ENCODE measurements at places on chromosomes 2 and 18.

- no peak for DNase-seq
Observed at GRCh38 chr2:74366036-74366435, 14.1 kb downstream of the DCTN1 start.

- no peak for DNase-seq
Observed at GRCh38 chr2:234537929-234538328, 41.0 kb upstream of the ARL4C start.

DNA sequence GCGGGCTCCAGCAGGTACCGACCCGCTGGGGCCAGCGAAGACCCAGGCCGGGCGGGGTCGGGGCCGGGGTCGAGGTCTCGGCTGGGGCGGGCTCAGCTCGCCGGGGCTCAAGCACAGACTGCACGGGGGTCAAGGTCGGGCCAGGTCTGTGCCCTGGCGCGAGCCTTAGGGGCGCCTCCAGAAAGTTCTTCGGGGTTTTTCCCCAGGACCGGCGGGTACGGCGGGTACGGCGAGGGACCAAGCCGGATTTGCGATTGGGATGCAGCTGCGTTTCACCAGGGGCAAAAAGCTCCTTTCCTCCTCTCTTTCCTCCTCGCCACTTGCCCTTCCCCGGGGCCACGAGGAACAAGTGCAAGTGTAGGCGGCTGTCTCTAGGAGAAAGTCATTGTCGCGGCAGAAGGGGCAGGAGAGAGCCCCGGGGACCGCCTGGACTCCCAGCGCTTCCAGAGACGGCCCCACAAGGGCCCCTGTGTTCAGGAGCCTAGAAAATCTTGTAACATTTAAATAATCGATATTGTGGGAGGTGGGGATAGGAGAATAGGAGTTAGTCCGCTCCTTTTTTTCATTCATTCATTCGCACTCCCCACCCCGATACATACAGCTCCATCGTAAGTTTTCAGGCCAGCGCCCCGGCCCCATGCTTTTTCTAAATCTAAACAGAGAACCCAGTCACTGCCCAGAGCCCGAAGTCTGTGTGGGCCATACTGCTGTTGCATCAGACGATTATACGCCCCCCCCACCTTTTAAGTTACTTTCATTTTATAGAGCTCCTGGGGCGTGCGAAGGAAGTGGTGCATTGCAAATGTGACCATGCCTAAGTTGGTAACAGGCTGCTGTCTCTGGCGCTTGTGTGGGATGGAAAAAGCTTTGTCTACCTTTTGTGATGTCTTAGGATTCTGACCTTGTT lies 679 bp downstream of the PMAIP1 start:
- peak; percentile 71 for DNase-seq

GRCh38 chr2:198116756-198117155 lies 312.4 kb downstream of the PLCL1 start:
- DNase-seq: no peak

DNA sequence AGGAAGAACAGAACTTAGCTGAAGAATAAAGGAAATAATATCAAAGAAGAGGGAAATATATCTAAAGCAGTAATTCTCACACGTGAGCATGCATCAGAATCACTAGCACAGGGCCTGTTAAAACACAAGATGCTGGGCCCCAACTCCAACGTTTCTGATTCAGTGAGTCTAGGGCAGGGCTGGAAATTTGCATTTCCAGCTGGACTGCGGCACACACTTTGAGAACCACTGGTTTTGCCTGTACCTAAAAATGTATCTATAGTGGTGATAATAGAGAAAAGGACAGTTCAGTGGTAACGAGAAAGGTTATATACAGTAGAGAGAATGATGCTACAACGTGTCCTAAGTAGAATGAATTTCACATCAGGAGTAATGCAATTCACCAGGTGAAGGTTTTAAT lies 11.2 kb downstream of the REV1 start:
- DNase-seq: no peak

DNA sequence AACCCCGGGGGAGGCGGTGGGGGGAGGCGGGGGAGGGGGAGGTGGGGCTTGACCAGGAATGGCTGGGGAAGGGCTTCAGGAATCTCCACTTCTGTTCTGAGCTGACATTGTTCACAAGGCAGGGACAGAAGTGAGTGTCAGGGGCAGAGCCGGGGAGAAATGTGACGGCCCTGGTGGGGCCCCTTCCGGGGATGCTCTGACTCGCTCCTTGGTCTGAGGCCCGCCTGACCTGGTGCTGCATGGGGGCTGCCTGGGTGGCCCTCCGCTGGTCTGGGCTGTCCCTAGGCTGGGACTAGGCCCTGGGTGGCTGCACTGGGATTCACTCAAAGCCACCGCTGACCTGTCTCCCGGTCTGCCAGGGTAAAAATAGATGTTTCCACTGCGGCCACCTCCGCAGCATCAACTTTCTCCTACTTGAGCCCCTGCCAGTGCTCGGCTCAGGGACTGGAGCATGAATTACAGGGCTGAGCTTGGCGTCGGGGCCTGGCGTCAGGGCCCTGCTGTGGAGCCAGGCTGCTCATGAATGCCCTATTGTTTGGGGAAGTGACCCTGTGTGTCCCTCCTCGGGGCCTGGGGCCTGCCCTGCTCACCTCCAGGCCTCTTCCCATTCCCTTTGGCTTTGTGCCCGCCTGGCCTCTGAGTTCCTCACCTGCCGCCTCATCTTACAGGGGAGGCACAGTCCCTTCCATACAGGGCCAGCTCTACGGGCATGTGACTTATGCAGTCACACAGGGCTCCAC lies 247.5 kb downstream of the DYSF start:
- DNase-seq: no peak

DNA sequence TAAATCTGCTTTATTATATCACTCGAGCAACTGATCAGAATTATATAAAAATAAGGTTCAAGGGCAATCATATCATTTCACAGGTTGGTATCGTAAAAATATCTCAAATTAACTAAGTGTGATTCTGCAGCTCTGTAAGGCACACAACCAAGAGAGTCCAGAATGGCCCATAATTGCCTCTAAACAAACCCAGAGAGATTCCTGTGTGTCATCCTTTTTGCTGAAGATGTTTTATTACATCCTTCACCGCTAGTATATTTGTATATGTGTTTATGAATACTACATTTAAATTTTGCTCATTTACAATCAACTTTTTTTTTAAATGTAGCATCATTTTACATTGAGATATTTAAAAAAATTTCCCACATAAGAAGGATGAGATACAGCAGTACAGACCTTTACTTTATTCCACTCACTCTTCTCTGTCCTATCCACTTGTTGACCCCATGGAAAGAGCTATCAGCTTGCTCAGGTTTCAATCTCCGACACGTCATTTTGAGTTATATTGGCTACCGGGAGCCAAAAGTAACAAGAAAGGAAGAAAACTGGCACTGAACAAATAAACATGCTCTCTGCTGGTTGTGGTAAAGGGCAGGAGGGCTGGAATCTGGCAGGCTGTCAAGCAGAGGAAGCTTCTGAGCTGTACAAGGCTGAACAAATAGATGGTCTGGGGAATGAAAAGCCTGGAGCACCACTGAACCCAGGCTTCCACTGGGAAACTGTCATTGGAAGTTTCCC lies 23.1 kb downstream of the PLA2R1 start:
- no peak for DNase-seq

DNA sequence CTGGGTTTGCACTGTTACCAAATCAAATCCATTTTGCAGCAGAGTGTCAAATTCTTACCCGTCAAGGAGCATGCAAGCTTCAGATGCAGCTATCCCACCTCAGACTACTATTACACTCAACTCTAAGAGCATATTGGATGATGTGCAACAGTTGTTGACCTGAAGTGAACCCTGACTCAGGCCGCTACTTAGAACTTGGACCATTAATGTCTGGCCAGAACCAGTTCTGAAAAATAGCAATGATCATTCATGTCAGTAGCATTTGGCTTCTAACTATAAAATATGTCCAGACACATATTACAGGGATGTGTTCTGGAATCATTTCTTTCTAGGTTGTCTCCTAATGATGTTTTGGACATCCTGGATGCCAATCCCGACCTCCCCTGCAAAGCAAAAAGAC lies 135.5 kb upstream of the PKDCC start:
- DNase-seq: no peak

DNA sequence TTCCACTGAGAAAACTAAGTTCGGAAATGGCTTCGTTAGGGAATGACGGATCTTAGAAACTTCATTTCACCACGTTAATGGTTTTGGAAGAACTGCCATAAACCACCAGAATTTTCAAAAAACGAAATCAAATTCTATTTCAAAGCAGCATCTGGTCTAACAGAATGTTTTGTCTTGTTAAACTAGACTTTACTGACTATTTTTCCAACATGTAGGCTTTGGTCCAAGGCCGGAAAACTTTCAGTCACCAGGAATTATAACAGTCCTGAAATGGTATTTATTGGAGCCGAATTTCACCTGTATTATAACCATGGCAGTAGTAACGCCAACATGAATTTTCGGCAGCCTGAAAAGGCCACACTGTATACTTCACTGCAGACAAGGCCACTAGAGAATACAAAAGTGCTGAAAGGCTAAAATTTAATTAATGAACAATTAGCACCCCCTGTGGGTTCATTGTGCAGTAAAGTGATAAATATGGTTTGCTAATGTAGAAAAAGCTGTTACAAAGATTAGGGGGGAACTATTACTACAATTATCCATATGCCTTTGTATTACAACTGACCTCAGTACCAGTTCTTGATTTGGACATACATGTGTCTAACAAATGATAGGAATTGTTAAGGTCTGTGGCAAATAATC lies 116.4 kb downstream of the ZNF521 start:
- no peak for DNase-seq

GRCh38 chr2:124024561-124025170 lies 421 bp upstream of the CNTNAP5 start:
- DNase-seq: no peak

DNA sequence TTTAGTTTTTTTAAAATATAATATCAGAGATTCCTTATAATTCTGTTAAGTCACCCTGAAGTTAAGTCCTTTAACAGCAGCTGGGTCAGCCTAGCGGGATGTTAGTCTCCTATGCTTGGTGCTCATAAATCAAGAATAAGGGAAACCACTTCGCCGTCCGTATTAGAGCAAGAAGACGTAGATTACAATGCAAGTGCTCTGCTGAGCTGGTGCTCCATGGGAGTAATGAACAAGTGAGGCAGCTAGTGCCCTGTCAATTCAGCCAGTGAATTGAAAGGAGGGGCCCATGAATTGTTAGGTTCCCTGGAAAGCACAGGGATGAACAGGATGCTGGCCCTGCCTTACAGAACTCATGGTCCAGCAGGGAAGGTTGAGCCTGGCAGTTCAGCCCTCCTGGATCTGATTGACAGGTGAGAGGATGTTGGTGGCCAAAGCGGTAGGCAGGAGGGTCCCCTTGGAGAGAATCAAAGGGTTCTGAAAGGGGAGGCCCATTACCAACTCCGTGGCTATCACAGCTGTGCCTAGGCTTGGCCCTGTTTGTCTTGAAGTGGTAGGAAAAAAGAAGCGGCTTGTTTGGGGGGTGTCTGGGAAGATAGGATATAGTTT lies 30.8 kb downstream of the PLB1 start:
- DNase-seq: no peak

GRCh38 chr2:185998562-185999070 lies 260.0 kb downstream of the FSIP2 start:
- DNase-seq: no peak

DNA sequence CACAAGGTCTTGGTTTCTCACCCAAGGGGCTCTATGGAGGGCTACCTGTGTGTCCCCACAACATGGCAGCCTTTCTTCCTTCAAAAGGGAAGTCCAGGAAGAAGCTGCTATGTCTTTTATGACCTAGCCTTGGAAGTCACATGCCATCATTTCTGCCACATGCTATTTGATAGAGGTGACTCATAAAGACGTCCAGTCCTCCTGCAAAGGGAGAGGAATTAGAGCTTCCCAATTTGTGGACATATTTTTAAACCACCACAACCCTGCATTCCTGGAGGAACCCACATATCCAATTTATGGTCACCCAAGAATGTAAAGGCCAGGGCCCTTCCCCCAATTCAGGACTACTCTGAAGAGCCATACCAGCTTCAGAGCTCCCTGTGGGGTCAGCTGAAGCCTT lies 246.2 kb downstream of the CYP26B1 start:
- DNase-seq: no peak

DNA sequence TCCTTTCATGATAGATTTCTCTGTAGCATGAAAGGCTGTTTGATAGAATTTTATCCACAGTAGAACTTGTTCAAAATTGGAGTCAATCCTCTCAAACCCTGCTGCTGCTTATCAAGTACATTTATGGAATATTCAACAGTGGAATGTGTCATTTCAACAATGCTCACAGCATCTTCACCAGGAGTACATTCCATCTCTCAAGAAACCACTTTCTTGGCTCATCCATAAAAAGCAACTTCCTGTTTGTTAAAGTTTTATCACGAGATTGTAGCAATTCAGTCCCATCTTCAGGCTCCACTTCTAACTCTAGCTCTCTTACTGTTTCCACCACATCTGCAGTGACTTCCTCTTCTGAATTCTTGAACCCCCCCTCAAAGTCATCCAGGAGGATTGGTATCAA lies 29.4 kb downstream of the PDCL3 start:
- DNase-seq: no peak

DNA sequence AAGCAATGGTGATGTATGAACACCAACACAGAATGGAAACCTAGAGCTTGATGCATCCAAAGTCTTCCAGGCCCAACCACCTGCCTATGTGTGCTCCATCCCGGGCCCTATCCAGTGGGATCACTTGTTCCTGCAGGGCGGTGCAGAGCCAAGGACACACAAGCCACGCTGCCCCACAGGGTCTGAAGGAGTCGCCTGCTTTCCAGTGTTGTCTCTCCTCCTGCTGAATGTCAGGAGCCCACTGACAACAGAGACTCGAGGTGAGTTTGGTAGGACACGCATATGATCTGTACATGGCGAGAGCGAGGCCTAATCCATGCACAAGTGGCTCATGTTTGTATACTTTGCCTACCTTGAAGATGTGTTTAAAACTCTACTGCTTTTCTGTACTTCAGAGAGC lies 70.9 kb upstream of the FHL2 start:
- DNase-seq: no peak

DNA sequence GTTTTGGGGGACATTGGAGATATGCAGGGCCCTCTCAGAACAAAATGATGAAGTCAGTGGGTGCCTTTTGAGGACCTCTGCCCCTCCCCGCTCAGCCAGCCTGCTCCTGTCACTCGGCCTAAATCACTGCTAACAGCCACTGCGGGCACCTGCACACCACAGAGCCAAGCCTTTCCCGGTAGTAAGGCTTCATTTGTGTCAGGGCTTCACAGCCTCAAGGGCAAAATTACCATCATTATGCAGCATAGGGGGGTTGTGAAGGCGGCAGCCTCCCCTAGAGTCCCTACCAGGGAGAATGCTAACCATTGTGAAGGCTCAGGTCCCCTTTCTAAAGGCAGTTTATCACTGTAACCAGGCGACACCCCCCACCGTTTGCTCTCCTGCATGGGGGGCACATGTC lies 519.8 kb upstream of the MYT1L start:
- DNase-seq: no peak

GRCh38 chr18:63140038-63140450 lies 179.5 kb downstream of the BCL2 start:
- no peak for DNase-seq

DNA sequence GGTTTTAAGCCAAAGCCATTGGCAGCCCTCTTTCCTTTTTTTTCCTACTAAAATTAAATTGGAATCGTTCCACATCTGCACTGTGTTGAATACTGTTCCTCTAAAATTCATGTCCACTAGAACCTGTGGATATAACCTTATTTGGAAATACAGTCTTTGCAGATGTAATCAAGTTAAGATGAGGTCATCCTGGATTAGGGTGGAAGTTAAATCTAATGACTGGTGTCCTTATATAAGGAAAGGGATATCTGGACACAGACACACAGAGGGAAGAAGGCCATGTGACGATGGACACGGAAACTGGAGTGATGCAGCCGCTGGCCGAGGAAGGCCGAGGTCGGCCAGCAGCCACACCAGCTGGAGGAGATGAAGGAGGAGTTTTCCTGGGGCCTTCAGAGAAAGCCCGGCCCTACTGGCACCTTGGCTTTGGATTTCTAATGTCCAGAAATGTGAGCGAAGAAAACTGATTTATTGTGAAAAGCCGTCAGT lies 49.4 kb downstream of the LONRF2 start:
- no peak for DNase-seq
